Left lobe of liver (tissue), 2 donors: ENCODE measurements at places on chromosomes 1 and 21. TPM values are rescaled to one million over a fixed set of nuclear protein-coding genes. Genes with fewer than 3 reads are reported as not detected.

Gene LRRC71
- not detected for total RNA-seq

Gene VSIG8
- total RNA-seq: not detected

Gene SELL
- total RNA-seq: 1.9 TPM

Gene PTAFR
- 0.70 TPM for total RNA-seq

Gene CDA
- total RNA-seq: 29.7 TPM

Gene APOBEC4
- total RNA-seq: not detected

Gene TESK2
- total RNA-seq: 7.0 TPM

DNA sequence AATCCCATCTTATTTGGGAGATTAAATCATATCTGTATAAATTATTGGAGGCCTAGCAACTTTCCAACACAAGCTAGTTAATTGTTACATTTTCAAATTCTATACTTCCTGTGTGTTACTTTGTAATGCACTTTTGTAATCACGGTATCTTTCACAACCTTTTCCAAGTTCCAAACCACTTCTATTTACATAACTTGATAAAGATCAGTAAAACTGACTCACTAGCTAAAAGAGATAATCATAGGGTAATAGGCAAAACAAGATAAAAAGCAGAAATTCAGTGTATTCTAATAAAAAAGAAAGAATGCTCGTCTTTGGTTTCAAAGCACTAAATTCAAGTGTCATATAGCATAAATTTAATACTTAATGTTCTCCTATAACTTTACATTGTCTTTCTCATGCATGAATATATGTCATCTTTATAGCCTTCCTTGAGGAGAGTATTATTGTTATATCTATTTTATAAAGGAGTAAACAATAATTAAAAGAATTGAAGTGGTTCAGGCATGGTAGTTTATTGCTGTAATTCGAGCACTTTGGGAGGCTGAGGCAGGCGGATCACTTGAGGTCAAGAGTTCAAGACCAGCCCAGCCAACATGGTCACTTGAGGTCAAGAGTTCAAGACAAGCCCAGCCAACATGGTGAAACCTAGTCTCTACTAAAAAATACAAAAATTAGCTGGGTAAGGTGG is 66.4 kb downstream of the RGS13 start:
- DNase-seq: no peak

DNA sequence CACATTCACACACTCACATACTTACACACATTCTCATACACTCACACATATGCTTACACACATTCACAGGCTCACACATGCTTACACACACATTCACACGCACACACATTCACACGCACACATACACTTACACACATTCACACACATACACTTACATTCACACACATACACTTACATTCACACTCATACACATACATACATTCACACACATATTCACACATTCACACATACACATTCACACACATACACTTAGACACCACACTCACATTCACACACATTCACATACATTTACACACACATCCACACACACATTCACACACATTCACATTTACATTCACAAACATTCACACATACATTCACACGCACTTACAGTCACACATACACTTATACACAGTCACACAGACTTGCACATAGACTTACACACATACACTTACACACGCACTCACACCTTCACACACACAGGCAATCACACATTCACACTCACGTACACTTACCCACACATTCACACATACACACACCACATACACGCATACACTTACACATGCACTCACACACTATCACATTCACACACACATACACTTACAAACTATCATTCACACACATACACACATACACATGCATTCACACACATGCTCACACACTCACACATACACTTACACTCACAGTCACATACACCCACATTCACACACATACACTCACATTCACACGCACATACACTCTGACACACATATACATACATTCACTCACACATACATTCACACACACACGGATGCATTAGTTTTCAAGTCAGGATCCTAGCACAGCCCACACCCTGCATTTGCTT is 16.8 kb downstream of the PDE9A start:
- DNase-seq: no peak

GRCh38 chr1:200183637-200184036 is 156.1 kb downstream of the NR5A2 start:
- no peak for DNase-seq

DNA sequence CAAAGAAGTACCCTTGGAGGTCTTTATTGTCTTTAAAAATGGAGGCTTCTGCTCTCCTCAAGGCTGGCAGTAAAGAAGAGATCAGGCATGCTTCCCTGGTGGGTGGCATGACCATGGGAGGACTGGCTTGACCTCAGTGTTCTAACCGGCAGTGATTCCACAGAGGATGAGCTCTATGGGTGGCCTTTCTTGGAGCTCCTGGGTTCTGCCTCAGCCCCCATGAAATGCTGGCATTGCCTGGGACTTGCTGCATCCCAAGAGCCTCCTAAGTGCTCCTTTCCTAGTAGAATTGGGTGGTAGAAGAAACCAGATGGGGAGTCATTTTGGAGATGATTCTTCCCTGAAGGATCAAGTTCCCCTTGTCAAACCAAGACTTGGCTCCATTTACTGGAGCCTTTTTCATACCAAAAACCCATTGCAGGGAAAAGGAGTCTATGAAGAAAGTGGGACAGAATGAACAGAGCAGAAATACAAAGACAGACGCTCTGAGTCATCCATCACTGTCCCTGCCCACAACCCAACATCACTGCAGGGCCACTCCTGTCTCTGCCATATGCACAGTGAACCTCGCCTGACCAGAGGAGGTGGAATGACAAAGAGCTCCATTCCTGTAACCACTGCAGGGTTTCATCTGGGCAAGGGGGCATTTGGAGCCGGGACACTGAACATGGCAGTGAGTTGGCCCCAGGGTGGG is 42.4 kb downstream of the RIMS3 start:
- peak; percentile 24 for DNase-seq

DNA sequence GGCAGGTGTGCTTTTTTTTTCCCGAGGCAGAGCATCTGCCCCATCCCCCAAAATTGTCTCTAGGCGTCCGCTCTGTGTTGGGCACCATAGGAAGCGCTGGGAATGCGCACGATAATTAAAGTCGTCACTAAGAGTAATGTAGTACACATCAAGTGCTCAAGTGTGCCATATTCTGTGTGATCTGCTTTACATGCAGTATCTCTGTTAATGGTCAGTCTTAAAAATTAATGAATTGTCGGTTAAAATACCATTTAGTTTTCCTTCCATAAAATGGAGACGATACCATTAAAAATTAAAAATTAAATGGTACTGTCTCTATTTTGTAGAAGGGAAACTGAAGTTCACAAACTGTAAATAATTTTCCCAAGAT is 544 bp upstream of the CCT8 start:
- DNase-seq: no peak

DNA sequence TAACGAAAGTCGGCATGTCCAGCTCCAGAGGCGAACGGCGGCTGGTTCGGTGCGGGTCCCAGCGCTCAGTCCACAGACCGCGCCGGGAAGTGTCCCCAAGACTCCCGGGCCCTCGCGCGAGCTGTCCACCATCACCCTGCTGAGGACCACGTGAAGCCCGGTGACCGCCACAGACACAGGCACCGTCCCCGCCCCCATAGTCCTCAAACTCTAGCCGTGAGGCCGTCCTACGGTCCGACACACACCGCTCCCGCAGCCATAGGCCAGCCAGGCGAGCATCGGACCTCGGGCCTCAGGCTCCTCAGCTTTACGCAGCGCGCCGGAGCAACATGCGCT is 535 bp downstream of the SETD4 start:
- DNase-seq: no peak

- DNase-seq: no peak
These were observed 32.3 kb downstream of the CD160 start for GRCh38 chr1:145751491-145752037.

GRCh38 chr1:15799004-15799867 is 8.2 kb downstream of the UQCRHL start:
- peak; percentile 94 for DNase-seq

DNA sequence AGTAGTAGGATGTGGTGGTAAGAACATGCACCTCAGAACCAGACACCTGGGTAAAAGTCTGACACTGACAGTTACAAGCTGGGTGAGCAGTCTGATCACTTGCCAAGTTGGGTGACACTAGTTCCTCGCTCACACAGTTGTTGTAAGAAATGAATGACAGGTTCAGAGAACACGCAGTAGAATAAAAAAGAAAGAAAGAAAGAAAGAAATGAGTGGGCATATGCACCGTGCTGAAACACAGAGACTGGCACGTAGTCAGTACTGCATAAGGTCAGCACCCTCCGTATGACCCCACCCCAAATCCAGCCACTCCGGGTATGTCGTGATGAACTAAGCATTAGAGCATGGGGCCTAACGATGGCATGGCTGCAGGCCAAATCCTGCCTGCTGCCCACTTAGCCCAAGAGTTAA is 90.6 kb downstream of the GLUL start:
- no peak for DNase-seq

- no peak for DNase-seq
These were observed 73.2 kb downstream of the SSBP3 start for GRCh38 chr1:54332781-54333585.

DNA sequence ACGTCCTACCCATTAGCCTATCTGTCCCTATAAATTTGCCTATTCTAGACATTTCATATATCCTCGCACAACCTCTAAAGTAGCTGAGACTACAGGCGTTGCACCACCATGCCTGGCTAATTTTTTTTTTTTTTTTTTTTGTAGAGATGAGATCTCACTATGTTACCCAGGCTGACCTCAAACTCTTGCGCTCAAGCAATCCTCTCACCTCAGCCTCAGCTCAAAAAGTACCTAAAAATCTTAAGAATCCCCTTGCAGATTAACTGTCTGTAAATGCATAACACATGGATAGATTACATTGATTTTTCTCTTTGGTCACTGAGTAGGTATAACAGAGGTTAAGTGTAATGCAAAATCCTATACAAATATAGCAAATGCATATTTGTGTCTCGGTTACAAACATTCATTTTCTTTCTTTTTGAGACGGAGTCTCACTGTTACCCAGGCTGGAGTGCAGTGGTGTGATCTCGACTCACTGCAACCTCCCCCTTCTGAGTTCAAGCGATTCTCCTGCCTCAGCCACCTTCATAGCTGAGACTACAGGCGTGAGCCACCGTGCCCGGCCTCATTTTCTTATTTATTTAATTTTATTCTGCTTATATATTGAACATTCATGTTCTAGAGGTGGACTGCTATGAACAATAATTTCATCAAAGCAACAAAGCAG is 2.3 kb downstream of the HORMAD1 start:
- DNase-seq: no peak

GRCh38 chr1:113046569-113046968 is 26.4 kb upstream of the LRIG2 start:
- DNase-seq: no peak

DNA sequence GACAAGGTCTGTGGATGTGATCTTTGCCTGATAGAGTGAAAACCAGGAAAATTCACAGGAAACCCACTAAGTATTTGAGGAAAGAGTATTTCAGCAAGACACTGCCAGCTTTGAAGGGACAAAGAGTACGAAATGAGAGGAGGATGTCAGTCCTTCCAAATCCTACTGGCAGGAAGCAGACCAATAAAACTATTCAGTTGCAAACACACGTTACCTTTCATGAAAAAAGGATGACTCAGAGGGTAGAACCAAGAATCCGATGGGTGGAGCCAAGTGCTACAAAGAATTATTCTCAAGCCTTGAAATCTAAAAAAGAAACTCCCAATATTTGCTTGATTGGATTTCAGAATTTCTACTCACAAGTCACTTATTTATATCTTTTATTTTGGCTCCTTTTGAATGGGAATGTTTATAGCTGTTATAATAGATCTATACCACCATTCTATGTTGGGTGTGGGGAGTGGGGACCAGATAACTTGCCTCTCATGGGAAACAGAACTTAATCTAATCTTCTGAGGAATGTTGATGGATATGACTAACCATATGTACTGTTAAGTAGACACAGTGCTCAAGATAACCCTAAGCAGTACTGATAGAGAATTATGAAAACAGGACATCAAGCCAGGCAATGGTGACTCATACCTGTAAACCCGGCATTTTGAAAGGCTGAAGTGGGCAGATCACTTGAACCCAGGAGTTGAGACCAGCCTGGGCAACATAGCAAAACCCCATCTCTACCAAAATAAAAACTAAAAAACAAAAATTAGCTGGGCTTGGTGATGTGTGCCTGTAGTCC is 19.3 kb upstream of the HEATR1 start:
- DNase-seq: no peak

DNA sequence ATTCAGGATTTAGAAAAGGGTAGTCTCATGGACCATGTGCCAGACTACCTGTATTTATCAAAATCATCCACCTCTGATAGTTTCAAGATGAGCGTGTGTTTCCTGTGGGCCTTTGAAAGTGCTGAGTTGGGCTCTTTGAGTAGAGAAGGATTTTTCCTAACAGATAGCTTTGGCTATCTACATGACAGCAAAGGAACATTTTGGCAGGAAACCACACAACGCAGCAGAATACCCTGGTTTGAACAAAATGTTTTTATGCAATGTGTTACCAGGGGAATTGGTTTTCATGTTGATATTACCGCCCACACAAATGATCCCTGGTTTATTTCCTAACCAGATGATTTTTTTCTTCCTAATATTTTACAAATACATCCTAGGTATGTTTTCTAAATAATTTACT is 431.4 kb downstream of the NEGR1 start:
- no peak for DNase-seq

DNA sequence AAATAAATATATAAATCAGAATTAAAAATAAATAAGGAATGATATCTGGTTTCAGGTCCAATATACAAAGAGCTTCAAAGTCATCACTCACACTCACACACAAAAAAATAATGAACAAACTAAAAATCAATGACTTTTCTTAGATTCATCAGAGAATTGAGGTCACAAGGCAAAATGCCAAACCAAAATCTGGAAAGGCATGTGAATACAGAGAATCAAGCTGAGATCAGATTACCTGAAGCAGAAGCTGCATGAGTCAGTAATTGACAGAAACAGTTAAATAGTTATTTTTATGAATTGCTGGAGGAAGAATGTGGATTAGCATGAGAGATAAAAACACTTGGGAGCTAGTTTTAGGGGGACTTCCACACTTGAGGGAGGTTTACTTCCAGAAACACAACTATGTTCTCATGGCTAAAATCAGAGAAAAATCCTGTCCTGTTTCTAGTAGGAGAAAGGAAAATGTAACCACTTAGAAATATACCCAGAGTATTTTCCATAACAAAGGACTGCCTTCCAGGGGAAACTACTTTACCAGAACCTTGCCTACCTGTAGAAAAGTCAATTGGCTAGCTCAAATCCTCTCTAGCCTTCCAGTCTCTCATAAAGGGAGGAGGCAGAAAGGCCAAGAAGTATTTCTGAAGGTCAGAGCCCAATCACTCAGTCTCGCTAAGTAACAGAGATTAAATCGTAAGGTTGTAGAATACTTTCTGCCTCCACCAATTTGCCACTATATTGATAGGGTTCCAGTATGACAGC is 536.6 kb upstream of the NR5A2 start:
- DNase-seq: no peak
